Smooth muscle cell of the pulmonary artery (primary cell): ENCODE measurements at places on chromosomes 5 and 9. TPM values are rescaled to one million over a fixed set of nuclear protein-coding genes. Genes with fewer than 3 reads are reported as not detected.

The PCDHB2 gene
- 3.6 and 4.4 TPM in 2 replicates for total RNA-seq

The CCDC112 gene
- total RNA-seq, result 2.9 and 4.0 TPM in 2 replicates

The PCDHA1 gene
- 0.20 TPM in 1 of 2 replicates, not detected in the other for total RNA-seq

The RANBP3L gene
- total RNA-seq, result 0.07 TPM in 2 replicates

The SGCD gene
- 2.5 and 9.8 TPM in 2 replicates for total RNA-seq

The TRIM7 gene
- 1.2 and 3.2 TPM in 2 replicates for total RNA-seq

The PTGES2 gene
- 75.7 and 110 TPM in 2 replicates for total RNA-seq

The FOXI1 gene
- total RNA-seq, result not detected in 2 replicates

The RAD1 gene
- 33.6 and 34.7 TPM in 2 replicates for total RNA-seq

The TAF1L gene
- total RNA-seq, result under 0.01 TPM in 1 of 2 replicates, not detected in the other

The NPR3 gene
- total RNA-seq, result 37.5 and 43.4 TPM in 2 replicates

The GDA gene
- 0.13 TPM in 1 of 2 replicates, not detected in the other for total RNA-seq

The DOCK2 gene
- total RNA-seq, result 1.5 and 2.0 TPM in 2 replicates

The MELK gene
- 4.8 and 9.6 TPM in 2 replicates for total RNA-seq

The IFNA21 gene
- total RNA-seq, result not detected in 2 replicates

The PCDHA12 gene
- total RNA-seq, result 0.07 and 0.33 TPM in 2 replicates

The PPP2R2B gene
- 0.66 and 1.0 TPM in 2 replicates for total RNA-seq

The CEP120 gene
- total RNA-seq, result 16.7 and 21.3 TPM in 2 replicates

The CDX1 gene
- 0.17 and 0.91 TPM in 2 replicates for total RNA-seq

The PCDHA6 gene
- 0.76 and 0.91 TPM in 2 replicates for total RNA-seq

The SKIC3 gene
- 148 and 161 TPM in 2 replicates for total RNA-seq

The TNC gene
- total RNA-seq, result 364 and 368 TPM in 2 replicates

The CERT1 gene
- 47.5 and 47.8 TPM in 2 replicates for total RNA-seq

The FGF10 gene
- total RNA-seq, result 0.10 and 2.2 TPM in 2 replicates

The KIAA1958 gene
- total RNA-seq, result 1.9 and 2.3 TPM in 2 replicates

The FOXD4 gene
- total RNA-seq, result 0.13 and 0.17 TPM in 2 replicates

The TPPP gene
- 0.33 and 0.43 TPM in 2 replicates for total RNA-seq

The CMYA5 gene
- 0.52 and 0.69 TPM in 2 replicates for total RNA-seq

The ADRB2 gene
- total RNA-seq, result 0.59 and 1.2 TPM in 2 replicates

The NLN gene
- total RNA-seq, result 37.7 and 51.1 TPM in 2 replicates

The PBX3 gene
- 19.7 and 34.5 TPM in 2 replicates for total RNA-seq

The POU4F3 gene
- total RNA-seq, result 0.07 and 0.10 TPM in 2 replicates

The PDCD1LG2 gene
- 9.1 and 22.8 TPM in 2 replicates for total RNA-seq

The GALNT12 gene
- 8.7 and 14.0 TPM in 2 replicates for total RNA-seq

The CCDC187 gene
- under 0.01 and 0.07 TPM in 2 replicates for total RNA-seq
